Stimulated activated CD4-positive, alpha-beta T cell treated with anti-CD3 and anti-CD28 coated beads, Interleukin-4, amount 100 ng/mL, for 24 hours (primary cell): ENCODE measurements at places on chromosomes 2 and 18.

GRCh38 chr18:808086-808485, 4.0 kb downstream of the YES1 start:
- DNase-seq, result no peak

- no peak for DNase-seq
Measured at GRCh38 chr18:3304832-3305231, 42.9 kb downstream of the MYL12B start.

DNA sequence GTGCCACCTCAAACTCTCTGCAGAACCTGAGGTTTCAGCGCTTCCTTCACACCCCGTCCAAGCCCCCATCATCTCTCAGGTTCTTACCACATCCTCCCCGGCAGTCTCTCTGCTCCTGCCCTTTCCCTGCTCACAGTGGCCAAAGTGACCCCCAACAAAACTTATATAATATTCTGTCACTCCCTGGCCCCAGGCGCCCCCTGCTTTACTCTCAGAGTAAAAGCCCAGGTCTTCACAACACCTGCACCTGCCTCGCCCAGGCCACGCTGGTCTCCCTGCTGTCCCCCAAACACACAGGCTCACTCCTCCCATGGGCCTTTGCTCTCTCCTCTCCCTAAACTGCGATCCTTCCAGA, 6.4 kb downstream of the ITGB1BP1 start:
- no peak for DNase-seq

DNA sequence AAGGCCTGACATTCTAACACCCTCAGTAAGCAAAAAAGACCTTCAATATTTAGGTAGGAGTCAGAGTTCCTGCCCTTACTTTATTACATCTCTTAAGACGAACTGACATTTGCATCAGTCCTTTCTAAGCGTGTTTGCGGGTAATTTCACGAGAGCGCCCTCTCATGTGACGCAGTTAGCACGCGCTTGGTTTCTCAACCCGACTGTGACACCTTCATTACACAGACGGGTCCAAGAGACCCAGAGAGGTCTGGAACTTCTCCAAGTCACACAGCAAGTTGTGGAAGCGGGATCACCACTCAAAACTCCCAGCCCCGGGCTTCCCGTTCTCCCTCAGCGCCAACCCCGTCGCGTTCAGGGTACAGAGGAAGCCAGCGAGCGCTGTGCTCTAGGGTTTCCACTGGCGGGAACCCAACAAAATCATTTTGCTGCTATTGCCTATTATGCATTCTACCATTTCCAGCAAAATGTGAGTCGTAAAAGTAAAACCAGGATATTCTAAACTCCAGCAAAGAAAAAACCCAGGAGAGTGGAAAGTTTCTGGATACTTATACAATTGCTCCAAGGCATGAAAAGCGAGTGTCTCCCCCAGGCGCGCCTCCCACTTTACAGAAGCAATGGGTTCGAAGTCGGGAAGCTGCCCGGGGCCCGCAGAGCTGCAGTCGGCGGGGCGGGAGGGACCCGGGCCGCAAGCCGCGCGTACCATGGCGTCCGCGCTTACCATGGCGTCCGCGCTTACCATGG, 601 bp downstream of the ENOSF1 start:
- DNase-seq, result peak; percentile 77

GRCh38 chr2:28233164-28233676, 159.4 kb upstream of the FOSL2 start:
- DNase-seq, result no peak

GRCh38 chr2:150572194-150572766, 84.8 kb upstream of the RND3 start:
- DNase-seq, result no peak

DNA sequence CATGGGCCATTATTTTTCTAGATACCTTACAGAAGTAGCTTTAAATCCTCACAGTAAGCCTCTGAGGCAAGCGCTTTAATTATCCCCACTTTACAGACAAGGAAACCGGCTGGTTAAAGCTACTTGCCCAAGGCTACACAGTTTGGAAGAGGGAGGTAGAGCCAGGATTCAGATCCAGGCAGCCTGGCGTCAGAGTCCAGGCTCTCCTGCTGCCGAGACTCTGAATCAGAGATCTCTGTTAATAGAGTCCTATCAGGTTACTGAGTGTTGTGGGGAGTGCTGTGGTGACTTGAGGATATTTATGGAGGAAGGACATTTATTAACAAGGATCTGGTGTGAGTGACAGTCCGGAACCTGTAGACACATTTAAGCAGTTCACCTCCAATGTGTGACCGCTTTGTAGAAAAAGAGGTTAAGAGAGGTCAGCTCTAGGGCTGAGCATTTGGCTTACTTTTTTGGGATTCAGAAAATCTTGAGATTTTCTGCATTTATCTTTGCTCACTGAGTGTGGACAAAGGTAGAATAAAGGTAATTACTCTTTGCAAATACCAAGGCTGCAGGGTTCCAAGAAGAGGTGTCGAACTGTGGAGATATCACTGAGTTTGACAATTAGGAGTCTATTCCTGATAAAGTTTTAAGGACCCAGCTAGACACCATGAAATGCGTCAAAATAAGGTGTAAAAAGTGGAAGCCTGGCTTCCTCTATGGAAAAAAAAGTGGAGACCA, 1.6 kb upstream of the CEP192 start:
- DNase-seq, result no peak

DNA sequence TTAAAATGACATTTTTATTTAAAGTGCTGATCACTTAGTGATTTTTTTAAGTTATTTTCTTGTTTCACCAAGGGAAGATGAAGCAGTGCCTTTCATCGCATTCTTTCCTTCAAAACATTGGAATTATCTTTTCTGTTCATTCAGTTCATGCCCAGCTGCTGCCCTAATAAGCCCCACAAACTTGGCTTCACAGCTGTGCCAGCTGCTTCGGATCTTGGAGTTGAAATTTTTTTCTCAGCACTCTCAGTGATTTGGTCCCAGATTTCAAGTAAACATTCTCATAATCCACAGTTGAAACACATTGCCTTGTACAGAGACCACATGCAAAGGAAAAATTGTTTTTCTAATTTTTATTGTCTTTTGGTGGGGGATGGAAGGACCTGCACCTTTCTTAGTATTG, 353.3 kb upstream of the LRP1B start:
- DNase-seq, result no peak

- DNase-seq, result no peak
Measured at GRCh38 chr2:120134263-120134662, 88.9 kb downstream of the TMEM185B start.

GRCh38 chr2:101883860-101884259, 107.9 kb upstream of the IL1R2 start:
- DNase-seq, result peak; percentile 66

DNA sequence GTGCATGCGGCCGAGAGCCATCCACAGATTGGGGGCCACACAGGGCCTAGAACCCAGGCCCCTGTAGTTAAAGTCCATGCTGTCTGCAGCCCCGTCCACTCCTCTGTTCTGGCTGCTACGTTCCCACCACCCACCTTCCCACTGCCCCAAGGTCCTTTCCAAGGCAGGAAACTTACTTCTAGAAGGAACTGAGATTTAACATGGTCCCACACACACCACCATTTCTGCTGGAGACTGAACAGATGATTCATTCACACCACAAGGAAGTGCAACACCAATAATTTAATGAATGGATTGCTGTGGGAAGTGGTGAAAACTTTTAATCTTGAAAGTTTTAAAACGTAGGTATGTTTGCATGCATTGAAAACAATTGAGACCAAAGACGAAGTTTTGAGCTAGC, 95.2 kb downstream of the LBH start:
- no peak for DNase-seq

- DNase-seq, result peak; percentile 43
Measured at GRCh38 chr2:54081574-54081973, 33.8 kb upstream of the ACYP2 start.

- DNase-seq, result no peak
Measured at GRCh38 chr18:35095983-35096676, 54.9 kb downstream of the MAPRE2 start.

DNA sequence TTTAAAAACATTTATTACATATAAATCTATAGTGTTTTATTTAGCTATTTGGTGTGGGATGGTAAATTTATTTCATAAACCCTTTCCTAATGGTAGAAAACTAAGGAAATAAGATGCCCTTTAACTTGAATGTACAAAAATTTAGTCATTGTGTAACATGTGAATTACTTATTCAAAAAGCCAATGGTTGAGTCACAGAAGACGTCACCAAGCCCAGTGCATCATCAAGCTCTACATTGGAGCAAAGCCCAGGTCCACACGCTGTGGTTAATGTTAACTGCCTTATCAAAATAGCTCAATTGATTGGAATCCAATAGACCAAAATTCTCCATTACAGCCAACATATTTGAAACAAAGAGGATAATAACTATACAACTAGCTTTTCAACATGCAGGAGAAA, 145.5 kb upstream of the LYPD1 start:
- DNase-seq, result no peak

DNA sequence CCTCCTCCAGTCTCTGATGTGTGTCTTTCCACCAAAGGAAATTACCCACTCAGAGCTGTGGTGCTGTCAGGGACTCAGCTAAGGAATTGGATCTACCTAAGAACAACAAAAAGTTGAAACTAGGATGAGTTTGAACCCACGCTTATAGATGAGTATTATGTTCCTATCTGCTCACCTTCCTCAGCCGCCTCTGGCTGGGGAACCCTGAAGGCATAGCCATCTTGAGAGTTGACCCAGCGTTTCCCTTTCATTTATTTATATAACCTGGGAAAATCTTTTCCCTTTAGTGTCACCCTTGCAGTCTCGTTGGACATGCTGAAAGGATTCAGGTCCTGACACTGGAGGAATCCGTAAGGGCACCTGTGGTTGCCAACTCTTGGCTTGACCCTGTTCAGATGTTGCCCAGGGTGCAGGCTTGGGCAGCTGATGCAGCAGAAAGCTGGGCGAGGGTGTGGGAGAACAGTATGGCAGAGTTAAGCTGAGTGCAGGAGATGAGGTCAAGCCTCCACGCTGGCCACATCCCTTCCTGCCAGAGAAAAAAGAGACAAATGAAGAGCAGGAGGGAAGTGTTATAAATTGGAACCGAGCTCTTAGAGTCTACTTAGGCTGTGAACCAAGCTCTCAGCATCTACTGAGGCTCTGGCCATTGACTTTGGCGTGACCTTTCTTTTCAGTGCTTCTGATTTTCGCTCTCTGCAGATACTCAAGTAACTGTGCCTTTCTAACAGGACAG, 1.9 kb downstream of the CDH20 start:
- no peak for DNase-seq

- DNase-seq, result no peak
Measured at GRCh38 chr18:25517881-25518715, 166.1 kb upstream of the ZNF521 start.

DNA sequence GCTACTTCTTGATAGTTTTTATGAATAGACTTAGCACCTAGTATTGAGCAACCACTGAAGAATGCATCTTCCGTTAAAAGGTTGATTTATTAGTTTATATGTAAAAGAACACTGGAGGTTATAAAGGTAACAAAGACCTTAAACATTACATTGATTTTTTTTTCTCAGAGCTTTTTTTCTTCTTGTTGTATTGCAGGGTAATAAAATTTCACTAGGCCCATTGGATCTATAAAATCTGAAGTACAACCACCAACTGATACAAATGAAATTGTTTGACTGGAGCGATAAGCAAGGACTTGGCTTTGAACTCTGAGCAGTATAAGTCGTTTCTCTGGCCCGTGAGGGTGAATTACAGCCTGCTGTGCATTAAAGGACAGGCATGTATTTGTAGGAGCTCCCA, 344.0 kb downstream of the LRRTM1 start:
- no peak for DNase-seq

DNA sequence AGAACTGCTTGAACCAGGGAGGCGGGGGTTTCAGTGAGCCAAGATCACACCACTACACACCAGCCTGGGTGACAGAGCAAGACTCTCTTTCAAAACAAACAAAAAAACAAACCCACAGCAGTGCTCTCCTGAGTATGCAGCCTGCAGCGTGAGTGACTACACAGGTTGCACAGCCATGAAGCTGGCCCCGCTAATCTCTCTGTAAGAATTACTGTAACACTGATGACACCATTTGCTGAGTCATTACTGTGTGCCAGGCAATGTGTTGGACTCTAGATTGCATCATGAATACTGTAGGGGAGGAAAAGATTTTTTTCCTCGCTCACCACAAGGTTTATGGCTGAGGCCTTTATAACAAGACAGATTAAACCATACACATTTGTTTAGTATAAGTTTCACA, 118.6 kb upstream of the ATP8B1 start:
- DNase-seq, result no peak

DNA sequence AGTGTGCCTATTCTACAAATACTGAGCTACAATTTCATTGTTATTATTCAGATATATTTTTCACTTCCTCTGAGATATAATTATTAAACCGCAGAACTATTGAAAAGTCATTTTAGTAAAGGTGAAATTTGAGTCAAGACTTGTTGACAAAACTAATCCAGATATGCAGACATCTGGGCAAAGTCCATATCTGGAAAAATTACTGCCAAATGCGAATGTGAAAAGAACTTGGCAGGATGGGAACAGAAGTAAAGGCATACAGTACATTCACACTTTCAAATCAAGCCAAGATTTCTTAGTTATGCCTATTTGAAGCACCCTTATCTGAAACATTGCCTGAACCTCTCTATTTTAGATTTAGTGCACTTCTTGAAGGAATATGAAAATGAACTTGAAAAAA, 923.6 kb downstream of the CCDC85A start:
- no peak for DNase-seq

DNA sequence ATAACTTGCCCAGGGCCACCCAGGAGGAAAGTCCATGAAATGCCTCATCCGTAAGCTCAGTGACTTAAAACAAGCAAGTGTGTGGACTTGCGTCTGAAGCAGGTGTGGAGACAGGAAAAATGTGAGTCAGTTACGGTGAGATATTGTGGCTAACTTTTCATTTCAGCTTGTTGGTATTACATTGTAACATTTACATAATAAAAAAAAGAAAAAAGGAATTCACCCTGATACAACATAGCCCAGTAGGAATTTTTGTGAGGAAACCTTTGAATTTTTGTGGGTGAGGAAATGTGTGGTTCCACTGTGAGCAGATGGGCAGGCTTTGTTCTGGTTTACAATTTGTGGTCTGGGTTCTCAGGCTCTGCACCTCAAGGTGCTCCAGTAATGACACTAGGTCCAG, 33.7 kb upstream of the LYPD6B start:
- no peak for DNase-seq

DNA sequence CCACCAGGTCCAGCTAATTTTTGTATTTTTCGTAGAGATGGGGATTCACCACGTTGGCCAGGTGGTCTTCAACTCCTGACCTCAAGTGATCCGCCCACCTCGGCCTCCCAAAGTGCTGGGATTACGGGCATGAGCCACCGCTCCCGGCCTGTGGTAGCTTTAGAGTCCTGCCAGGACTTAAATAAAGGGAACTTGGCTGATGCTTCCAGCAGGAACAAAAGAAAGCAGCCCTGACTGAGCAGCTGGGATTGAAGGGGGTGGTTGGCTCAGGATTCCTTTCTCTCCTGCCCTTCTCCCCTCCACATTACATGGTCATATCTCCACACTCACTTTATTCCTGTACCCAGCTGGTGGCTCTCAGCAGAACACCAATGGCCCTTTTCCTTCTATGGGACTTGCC, 20.0 kb downstream of the EFHD1 start:
- no peak for DNase-seq

DNA sequence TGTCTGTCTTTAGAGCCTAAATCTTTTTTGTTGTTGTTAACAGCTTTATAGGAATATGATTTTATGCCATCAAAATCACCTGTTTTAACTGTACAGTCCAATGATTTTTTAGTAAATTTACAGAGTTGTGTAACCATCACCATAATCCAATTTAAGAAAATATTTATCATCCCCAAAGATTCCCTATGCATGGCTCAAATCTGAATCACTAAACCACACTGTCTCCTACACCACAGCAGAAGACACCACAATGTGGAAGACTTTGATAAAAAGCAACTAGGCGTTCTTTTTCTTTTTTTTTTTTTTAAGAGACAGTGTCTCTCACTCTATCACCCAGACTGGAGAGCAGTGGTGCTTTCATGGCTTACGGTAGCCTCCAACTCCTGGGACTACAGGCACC, 99.6 kb downstream of the TXNL1 start:
- DNase-seq, result no peak
